H7 (cell line): ENCODE measurements at places on chromosomes 5 and 9.

DNA sequence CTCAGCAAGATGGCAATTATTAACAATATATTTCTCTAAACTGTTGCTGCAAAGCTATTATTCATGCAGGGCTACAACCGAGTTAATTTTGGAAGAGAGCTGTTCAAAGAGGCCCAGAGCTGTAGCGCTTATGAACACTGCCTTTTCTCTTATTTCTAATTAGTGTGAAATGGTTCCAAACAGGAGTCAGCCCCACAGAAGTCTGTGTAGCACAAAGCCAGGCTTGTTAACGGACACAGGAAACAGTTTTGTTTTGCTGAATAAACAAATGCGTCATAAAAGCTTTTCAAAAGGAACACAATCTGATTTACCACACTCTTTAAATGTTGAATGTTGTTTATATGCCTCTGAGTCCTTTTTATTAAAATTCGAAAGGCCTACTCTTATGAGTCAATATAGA is 396.5 kb downstream of the ANXA1 start:
- DNase-seq = no peak

- DNase-seq = no peak
Measured at GRCh38 chr9:27801545-27801944, 228.3 kb upstream of the C9orf72 start.

DNA sequence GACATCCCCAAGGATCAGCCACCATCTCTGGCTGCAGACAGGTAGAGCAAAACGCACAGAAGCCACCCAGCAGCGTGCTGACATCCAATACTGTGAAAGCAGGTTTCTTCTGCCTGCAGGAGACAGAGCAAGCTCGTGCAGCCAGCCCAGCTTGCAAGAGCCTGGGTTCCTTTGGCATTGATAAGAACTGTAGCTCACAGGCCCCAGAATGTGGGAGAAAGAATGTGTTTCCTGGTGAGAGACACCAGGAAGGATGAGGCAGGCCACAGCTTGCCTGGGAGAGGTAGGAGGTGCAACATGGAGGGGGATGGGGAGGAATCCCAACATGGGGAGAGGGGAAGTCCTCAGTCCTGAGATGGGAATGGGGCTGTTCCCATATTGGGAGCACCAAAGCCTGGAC is 34.0 kb upstream of the ARAP3 start:
- DNase-seq = peak; percentile 49

DNA sequence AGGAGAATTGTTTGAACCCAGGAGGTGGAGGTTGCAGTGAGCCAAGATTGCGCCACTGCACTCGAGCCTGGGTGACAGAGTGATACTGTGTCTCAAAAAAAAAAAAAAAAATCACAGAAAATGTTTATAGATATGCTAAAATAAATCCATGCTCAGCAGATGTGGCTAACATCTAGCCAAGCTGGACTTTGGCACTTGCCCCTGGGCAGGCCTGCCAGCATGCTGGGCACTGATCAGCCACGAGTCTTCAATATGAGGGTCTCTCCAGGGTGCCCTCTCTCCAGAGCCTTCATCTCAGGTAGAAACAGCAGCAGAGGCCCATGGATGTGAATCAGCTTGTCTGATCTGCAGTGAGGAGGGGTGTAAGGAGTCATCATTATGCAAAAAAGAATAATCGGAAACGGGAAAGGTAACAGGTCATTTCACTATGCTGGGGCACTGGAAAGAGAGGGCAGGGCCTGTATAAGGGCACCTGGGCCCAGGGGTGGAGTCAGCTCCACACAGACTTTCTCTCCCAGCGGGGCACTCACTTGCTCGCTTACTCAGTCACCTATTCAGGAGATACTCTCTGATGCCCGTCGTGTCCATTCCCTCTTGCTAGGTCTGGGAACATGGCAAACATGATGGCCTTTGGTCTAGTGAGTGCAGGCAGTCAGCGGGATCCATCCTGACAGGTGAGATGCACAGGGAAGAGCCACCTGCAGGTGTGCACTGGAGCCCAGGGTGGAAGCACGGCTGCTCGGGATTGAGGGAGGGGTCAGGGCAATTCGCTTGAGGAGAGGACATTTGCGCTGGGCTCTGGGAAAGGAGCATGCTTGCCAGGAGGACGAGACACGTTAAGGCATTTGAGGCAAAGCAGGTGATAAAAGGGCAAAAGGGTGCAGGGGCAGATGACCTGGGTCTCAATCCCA is 17.1 kb downstream of the RNF44 start:
- peak; percentile 64 for DNase-seq

GRCh38 chr5:131230406-131230805 is 33.4 kb upstream of the CDC42SE2 start:
- peak; percentile 38 for DNase-seq
